Upper lobe of left lung (tissue), 6 donors: ENCODE measurements at places on chromosomes 2 and 18. TPM values are rescaled to one million over a fixed set of nuclear protein-coding genes. Genes with fewer than 3 reads are reported as not detected.

DNA sequence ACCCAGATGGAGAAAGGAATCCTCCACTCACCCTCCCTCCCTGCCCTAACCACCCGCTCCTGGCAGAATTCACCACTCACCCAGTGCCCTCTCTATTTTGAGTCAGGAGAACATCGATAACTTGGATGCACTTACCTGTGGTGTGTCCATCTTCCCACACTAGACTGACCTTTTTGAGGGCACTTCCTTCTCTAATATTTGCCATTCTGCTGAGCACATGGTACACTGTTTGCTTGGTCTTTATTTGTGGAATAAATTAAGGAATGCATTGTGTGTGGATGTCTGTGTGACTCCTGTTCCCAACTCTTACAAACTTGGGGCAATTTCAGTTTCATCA lies 133.7 kb downstream of the ACKR3 start:
- DNase-seq: no peak

DNA sequence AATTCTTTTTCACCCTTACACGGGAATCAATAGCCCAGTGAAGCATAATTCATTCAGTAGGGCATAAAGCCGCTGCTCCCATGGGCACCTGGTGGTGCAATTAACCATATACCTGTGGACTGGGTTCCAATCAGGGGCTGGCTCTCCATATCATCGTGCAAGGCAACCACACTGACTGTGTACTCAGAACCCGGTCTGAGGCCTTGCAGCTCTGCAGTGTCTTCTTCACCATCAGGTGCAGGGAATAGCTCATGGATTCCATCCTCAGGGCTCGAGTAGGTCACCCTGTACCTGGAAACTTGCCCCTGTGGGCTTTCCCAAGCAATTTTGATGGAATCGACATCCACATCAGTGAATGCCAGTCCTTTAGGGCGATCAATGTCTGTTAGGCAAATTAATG lies 55.2 kb downstream of the FN1 start:
- DNase-seq: no peak

DNA sequence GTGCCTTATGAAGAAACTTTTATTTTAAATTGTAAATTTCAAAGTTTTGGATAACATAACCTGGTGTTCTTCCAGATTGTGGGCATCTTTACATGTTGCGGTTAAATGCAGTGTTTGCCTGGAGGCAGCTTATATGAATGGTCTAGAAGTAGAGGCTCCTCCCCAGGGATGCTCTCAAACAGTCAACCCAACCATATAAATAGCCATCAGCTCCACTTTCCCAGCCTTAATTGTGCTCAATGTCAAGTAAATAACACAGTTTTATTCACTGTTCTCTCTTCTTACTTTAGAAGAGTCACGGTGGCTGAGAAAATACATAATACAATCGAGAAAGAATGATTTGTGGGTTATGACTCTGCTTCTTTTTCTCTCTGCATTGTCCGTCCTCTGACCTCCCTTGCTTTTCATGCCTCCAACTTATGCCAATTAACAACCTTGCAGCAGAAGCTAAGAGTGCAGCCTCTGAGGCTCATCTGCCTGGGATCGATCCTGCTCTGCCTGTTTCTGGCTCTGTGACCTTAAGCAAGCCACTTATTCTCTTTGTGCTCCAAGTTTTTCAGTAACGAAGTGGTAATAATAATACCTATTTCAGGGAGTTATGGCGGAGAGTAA lies 100.3 kb downstream of the DAW1 start:
- DNase-seq: no peak

DNA sequence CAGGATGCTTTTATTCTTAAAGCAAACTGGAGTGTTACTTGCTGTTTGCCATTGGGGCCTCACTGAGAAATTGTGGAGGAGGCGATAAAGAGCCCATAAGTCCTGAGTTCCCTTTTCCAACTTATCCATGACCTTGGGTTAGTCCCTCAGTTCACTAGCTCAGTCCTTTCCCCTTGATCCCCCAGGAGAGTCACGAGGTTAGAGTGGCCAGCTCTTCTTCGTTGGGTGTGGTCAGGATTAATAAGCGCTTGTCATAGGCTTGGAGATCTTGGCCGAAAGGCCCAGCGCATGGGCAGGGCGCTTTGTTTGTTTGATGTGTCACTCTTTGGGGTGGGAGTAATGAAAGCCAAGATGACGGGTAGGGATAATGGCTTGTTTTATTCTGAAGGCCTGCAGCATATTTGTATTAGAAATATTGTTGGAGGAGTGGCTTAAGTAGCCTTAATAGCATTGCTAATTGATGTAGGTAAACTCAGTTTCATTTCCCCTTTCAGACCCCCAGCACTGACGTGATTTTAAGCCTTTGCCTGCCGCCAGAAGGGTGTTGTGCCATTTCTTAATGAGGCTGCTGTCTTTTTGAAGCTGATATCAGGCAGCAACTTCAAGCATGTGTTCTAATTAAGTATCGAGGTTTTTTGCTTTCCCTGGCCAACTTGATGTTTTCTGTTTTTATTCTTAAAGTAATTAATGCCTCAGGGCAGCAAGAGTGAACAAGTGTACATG lies 15.7 kb downstream of the GRHL1 start:
- DNase-seq: no peak

BABAM2 gene
- 23.0 TPM for total RNA-seq

TSHZ1 gene
- total RNA-seq: 16.5 TPM

GMPPA gene
- 20.8 TPM for total RNA-seq

RTKN gene
- total RNA-seq: 38.0 TPM

AQP4 gene
- total RNA-seq: 61.8 TPM

ALPI gene
- not detected for total RNA-seq
